ENCODE measurements at places on chromosomes 4 and X. TPM values are rescaled to one million over a fixed set of nuclear protein-coding genes. Genes with fewer than 3 reads are reported as not detected.
A peak's percentile ranks its signal among the peaks of the same experiment; 100 is the strongest.

GRCh38 chrX:65726715-65727114 is 59.3 kb downstream of the MSN start:
- DNase-seq: no peak

- DNase-seq: no peak
These were observed 707 bp upstream of the OTUD4 start for GRCh38 chr4:145181091-145181501.

GPR34 gene
- total RNA-seq: not detected

GRCh38 chrX:70636218-70636617 is 191.6 kb downstream of the DLG3 start:
- no peak for DNase-seq

DNA sequence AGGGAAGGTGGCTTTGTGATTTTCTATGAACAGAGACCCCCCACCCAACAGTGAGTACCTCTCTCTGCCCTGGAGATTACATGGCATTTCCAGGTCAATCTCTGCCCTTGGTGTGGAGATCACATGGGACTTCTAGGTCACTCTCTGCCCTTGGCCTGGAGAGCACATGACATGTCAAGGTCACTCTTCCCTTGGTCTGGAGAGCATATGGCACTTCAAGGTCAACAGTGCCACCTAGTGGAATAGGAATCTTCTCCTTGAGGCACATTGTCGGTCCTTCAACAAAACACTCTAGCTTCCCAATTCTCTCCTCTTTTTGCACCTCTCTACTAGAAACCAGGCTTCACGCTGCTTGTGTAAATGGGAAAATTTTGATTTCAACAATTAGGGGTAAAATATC is 66.2 kb upstream of the TACR3 start:
- DNase-seq: peak; percentile 2

DNA sequence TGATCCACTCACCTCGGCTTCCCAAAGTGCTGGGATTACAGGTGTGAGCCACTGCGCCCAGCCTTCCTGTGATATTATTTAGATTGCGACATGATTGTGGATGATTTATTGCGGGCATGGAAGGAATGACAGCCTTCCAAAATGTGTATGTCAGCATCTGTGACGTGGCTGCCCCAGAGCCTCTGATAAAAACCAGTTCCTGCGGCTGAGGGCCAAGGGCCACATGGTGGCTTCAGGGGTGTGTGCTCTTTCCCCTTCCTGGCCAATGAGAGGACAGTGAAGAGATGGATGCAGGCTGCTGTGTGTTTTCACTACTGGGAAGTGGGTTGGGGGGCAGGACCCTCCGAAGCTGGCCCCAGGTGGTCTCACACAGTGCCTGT is 57.4 kb upstream of the HGFAC start:
- DNase-seq: no peak

GRCh38 chr4:6900956-6901355 is 8.7 kb upstream of the TBC1D14 start:
- DNase-seq: no peak

PABPC1L2A gene
- not detected for total RNA-seq
